Hepatocyte (in vitro differentiated cells): ENCODE measurements at places on chromosomes 13 and 19. TPM values are rescaled to one million over a fixed set of nuclear protein-coding genes. Genes with fewer than 3 reads are reported as not detected.

DNA sequence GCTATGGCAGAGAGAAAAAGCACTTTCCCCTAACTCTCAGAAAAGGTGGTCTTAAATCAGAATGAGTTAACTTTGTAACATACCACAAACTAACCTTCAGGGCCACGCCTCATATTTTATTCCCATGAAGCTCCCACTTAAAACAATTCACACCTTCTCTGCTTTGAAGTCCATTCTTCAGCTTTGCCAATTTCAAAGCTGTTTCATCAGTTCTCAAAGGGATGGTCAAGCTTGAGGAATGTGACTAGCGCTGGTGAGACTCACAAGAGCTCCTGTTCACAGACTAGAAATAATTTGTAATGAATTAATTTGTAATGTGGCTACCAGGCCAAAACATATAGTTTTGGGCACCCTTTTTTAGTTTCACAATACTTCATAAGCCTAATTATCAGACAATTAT is 68.2 kb downstream of the STK24 start:
- DNase-seq, result no peak

- DNase-seq, result peak; percentile 43
These were observed 225.6 kb downstream of the RAP2A start for GRCh38 chr13:97659602-97660001.

DNA sequence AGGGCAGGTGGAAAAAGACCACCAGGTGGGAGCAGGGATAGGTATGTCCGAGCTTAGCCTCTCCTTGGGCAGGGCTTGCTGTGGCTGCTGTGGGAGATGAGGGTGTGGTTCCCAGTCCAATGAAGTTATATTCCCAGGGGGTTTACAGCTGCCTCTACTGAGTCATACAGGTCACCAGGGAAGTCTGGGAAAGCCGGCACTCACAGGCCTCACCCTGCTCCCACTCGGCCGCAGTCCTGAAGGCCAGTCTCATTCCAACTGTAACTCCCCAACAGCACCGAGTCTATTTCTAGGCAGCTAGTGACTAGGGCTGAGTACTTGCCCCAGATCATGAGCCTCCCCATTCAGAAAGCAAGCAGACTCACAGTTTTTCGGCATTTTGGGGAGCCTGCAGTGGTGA is 77.1 kb downstream of the FNDC3A start:
- no peak for DNase-seq

FAM216B gene
- total RNA-seq, result 0.80 and 0.90 TPM in 2 replicates
